Activated CD4-positive, alpha-beta T cell treated with anti-CD3 and anti-CD28 coated beads, Interleukin-2, amount 10 ng/mL, durations not matched to agents 7 days and 5 days (primary cell): ENCODE measurements at places on chromosomes 7 and 10. TPM values are rescaled to one million over a fixed set of nuclear protein-coding genes. Genes with fewer than 3 reads are reported as not detected.
A peak's percentile ranks its signal among the peaks of the same experiment; 100 is the strongest.

DNA sequence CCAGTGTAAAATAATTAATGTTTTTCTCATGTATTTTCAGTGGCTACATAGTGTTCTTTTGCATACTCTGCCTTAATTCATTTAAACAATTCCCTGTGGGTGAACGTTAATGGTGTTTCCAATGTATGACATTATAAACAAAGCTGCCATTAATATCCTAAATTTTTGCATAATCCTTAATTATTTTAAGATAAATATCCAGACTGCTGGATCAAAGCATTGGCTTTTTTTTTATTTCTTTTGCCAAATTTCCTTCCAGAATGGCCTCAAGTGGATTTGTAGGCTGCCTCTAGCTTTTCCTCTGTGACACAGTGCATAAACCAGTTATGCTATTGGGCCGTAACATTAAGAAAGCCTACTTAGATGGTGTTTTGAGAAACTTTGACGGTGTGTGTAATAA, 29.5 kb downstream of the MCM10 start:
- no peaks in the 10 kb centered on the region for H3K4me1 ChIP-seq
- peaks cover 42% of the 10 kb centered on the region for H3K36me3 ChIP-seq
- DNase-seq = no peak
- no peaks in the 10 kb centered on the region for H3K27me3 ChIP-seq
- H3K27ac ChIP-seq = no peak overlapping the region

- no peaks in the 10 kb centered on the region for H3K27me3 ChIP-seq
- DNase-seq = no peak
- H3K36me3 ChIP-seq = no peaks in the 10 kb centered on the region
- no peak overlapping the region for H3K27ac ChIP-seq
Observed at GRCh38 chr7:125611582-125611981, 682.0 kb upstream of the POT1 start.

GRCh38 chr10:101770331-101771215, 5.3 kb downstream of the FGF8 start:
- DNase-seq = no peak
- H3K4me3 ChIP-seq = no peak overlapping the region
- H3K27ac ChIP-seq = no peak overlapping the region
- H3K4me1 ChIP-seq = peaks cover 9% of the 10 kb centered on the region
- peaks cover 60% of the 10 kb centered on the region for H3K27me3 ChIP-seq
- no peaks in the 10 kb centered on the region for H3K36me3 ChIP-seq

DNA sequence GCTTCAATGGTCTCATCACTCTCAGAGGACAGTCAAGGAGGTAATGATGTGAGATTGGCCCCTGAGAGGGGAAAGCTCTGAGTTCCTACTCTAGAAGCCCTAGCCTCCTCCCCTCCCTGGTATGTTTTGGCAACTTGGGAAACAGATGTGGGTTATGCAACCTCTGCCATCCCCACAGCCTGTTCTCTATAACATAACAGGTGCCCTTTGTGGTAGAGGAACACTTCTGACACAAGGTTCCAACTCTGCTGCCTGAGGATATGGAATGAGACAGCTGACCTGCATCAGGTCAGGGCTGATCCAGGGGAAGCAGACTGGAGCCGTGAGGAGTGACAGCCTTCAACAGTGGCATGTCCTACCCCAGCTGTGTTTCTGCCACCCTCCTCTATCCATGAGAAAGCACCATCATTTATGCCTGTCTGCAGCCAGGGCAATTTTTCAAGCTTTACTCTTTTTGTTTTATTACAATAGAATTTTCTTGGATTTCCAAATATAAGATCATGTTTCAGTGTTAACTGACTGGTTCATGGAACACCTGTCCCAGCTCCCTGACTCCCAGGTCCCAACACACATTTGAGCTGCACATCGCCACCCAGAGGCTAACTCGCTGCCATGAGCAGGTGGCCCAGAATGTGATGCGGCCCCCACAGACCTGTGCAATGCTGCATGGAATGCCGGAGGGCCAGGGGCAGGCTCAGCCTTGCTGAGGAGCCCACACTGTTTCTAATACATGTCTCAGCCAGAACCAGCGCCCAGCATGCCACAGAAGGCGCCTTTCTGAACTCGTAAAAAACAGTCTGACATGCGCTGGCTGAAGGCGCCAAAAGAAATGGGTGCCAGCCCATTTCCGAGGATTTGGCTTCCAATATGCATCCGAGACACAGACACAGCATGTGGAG, 124.8 kb upstream of the CHST15 start:
- no peak overlapping the region for H3K27ac ChIP-seq
- no peak for DNase-seq
- H3K4me1 ChIP-seq = peaks cover 17% of the 10 kb centered on the region
- peaks cover 2% of the 10 kb centered on the region for H3K27me3 ChIP-seq

- no peak overlapping the region for H3K4me3 ChIP-seq
- no peaks in the 10 kb centered on the region for H3K27me3 ChIP-seq
- H3K36me3 ChIP-seq = no peaks in the 10 kb centered on the region
- no peak for DNase-seq
Observed at GRCh38 chr10:78572565-78572964, 496.2 kb upstream of the ZMIZ1 start.

DNA sequence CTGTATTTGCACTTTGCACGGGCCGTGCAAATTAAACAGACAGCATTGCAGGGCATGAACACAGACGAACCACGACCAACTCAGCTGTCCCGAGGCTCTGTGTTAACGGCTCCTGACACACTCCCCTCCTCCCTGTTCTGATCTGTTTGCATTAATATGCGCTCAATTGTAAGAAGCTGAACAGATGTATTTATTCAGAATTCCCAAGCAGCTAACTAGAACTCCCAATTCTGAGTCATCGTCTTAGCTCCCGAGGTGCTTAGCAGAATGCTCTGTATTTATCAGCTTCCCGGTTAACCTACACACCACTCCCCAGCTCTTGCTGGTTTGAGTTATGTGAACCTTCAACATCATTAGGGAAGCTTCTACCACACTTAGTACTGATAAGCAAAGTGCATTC, 286.4 kb downstream of the PTPRN2 start:
- no peak overlapping the region for H3K27ac ChIP-seq
- H3K4me3 ChIP-seq = no peak overlapping the region
- DNase-seq = no peak
- no peaks in the 10 kb centered on the region for H3K4me1 ChIP-seq
- no peaks in the 10 kb centered on the region for H3K27me3 ChIP-seq
- H3K36me3 ChIP-seq = no peaks in the 10 kb centered on the region

DNA sequence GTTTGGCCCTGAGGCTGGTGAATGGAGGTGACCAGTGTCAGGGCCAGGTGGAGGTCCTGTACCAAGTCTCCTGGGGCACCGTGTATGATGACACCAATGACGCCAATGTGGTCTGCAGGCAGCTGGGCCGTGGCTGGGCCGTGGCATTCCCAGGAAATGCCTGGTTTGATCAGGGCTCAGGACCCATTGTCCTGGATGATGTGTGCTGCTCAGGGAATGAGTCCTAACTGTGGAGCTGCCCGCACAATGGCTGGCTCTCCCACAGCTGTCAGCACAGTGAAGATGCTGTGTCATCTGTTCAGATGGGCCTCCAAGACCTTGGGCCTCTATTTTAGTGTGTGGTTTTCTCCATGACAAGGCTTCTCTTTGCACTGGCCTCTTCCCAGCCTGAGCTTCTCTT, 64.0 kb downstream of the DMBT1 start:
- no peak for DNase-seq
- H3K27ac ChIP-seq = no peak overlapping the region

- H3K27ac ChIP-seq = no peak overlapping the region
- H3K36me3 ChIP-seq = no peaks in the 10 kb centered on the region
- no peak overlapping the region for H3K4me3 ChIP-seq
- no peaks in the 10 kb centered on the region for H3K27me3 ChIP-seq
- DNase-seq = no peak
Observed at GRCh38 chr7:157734676-157735640, 398.2 kb downstream of the DNAJB6 start.

GRCh38 chr10:70500812-70501301, 22.3 kb downstream of the PALD1 start:
- no peak for DNase-seq
- H3K27ac ChIP-seq = no peak overlapping the region
- no peak overlapping the region for H3K4me3 ChIP-seq
- no peaks in the 10 kb centered on the region for H3K27me3 ChIP-seq

DNA sequence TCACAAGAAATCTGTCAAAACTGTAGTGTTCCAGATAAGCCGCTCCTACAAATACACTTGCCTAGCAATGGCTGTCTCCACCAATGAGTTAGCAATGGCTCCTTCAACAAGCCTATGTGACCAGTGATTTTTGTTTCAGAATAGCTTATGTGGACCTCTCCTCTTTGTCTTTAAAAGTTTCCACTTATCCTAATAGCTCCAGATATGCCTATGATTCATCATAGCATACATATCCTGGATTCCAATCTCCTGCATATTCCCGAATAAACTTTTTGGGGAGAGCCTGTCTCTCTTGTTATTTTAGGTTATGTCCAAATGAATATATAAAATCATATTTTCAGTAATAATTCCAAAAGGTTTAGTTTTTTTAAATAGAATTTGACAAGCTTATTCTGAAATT, 510.6 kb downstream of the ARL4A start:
- H3K4me3 ChIP-seq = no peak overlapping the region
- H3K4me1 ChIP-seq = no peaks in the 10 kb centered on the region
- DNase-seq = no peak
- H3K27me3 ChIP-seq = peaks cover 5% of the 10 kb centered on the region

- no peak overlapping the region for H3K27ac ChIP-seq
- no peak overlapping the region for H3K4me3 ChIP-seq
- no peaks in the 10 kb centered on the region for H3K36me3 ChIP-seq
- no peaks in the 10 kb centered on the region for H3K4me1 ChIP-seq
Observed at GRCh38 chr7:90686146-90686545, 90.0 kb downstream of the CDK14 start.

GRCh38 chr10:131977323-131978096, 4.2 kb downstream of the BNIP3 start:
- H3K4me3 ChIP-seq = peak overlapping the region; percentile 27
- no peak for DNase-seq
- peaks cover 39% of the 10 kb centered on the region for H3K36me3 ChIP-seq
- peak overlapping the region; percentile 62 for H3K27ac ChIP-seq

- H3K4me3 ChIP-seq = no peak overlapping the region
- DNase-seq = no peak
- H3K27ac ChIP-seq = no peak overlapping the region
- no peaks in the 10 kb centered on the region for H3K4me1 ChIP-seq
- H3K36me3 ChIP-seq = peaks cover 11% of the 10 kb centered on the region
Observed at GRCh38 chr7:134290286-134290685, 26.4 kb downstream of the SLC35B4 start.

DNA sequence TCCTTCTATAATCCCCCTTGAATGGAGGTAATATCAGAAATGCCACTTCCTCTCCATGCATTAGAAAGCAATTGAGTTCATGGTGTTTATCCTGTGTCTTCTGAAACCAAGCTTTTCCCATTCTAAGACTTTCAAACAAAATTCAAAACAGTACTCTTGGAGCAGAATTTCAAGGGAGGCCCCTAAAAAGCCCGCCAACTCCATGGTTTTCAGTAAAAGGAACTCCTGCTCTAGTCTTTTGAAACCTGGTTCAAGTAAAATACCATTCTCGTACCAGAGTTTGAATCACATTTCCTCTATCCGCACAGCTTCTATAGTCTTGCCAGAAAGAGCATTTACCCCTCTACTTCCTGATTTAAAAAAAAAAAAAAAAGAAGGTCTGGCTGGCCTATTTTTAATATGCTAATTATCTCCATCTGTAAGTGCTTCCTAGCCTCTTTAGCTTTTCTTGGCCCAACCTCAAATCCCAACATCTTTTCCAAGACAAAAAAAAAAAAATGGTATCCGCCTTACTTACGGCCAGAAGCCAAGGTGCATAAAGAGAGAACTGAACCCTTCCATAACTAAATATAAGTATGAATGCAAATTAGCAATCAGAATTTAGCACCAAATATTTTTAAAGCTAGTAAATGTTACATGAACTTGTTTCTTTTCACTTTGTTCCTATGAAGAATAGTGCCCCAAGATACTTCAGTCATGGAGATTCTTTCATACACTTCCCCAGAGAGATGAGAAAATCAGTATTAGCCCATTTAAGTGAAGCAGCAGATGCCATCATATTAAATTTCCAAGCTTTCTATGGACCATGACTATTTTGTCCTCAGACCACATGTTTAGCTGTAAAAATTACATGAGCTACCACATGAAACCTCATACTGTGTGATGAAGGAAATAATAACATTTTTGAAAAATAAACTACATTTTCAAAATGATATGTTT, 199.9 kb upstream of the FAM3C start:
- H3K36me3 ChIP-seq = no peaks in the 10 kb centered on the region
- H3K4me3 ChIP-seq = no peak overlapping the region

- H3K4me3 ChIP-seq = no peak overlapping the region
- H3K4me1 ChIP-seq = no peaks in the 10 kb centered on the region
- no peak overlapping the region for H3K27ac ChIP-seq
- no peak for DNase-seq
Observed at GRCh38 chr7:100942045-100942774, 7.1 kb upstream of the MUC3A start.

DNA sequence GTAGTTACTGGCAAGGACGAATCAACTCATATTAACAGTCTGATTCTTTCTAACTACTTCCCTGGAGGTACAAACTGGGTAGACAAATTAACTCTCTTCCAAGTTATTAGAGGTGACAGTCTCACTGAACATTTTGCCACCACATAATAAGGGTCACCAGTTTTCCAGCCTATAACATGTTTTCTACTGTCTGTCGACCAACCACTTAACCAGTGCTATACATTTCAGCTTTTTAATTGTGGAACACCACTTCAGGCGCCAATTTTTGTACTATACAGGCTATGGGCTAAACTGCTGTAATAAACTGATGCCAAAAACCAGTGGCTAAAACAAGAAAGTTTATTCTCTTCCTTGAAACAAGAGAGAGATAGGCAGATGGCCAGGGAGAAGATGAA, 13.3 kb downstream of the ZNF438 start:
- DNase-seq = no peak
- H3K27ac ChIP-seq = no peak overlapping the region
- H3K27me3 ChIP-seq = no peaks in the 10 kb centered on the region

GRCh38 chr7:140688341-140688740, 8.2 kb upstream of the NDUFB2 start:
- no peaks in the 10 kb centered on the region for H3K27me3 ChIP-seq
- peaks cover 23% of the 10 kb centered on the region for H3K36me3 ChIP-seq
- DNase-seq = no peak
- H3K4me1 ChIP-seq = no peaks in the 10 kb centered on the region
- no peak overlapping the region for H3K4me3 ChIP-seq

- DNase-seq = no peak
- H3K27me3 ChIP-seq = peaks cover 31% of the 10 kb centered on the region
- peaks cover 11% of the 10 kb centered on the region for H3K4me1 ChIP-seq
- no peak overlapping the region for H3K27ac ChIP-seq
- no peaks in the 10 kb centered on the region for H3K36me3 ChIP-seq
Observed at GRCh38 chr10:103555325-103555649, 61.8 kb downstream of the NEURL1 start.

The SLC26A5 gene
- total RNA-seq = not detected

The DNAJB12 gene
- total RNA-seq = 31.8 TPM

The PHKG1 gene
- total RNA-seq = 1.0 TPM

The CDNF gene
- 0.85 TPM for total RNA-seq

The HTR5A gene
- total RNA-seq = not detected

The AASS gene
- total RNA-seq = 0.84 TPM

The RNF133 gene
- not detected for total RNA-seq

The SEMA3D gene
- not detected for total RNA-seq

The CAMK2B gene
- total RNA-seq = not detected
